Suppressor macrophage (primary cell): ENCODE measurements at places on chromosomes 6 and 20.
A peak's percentile ranks its signal among the peaks of the same experiment; 100 is the strongest.

DNA sequence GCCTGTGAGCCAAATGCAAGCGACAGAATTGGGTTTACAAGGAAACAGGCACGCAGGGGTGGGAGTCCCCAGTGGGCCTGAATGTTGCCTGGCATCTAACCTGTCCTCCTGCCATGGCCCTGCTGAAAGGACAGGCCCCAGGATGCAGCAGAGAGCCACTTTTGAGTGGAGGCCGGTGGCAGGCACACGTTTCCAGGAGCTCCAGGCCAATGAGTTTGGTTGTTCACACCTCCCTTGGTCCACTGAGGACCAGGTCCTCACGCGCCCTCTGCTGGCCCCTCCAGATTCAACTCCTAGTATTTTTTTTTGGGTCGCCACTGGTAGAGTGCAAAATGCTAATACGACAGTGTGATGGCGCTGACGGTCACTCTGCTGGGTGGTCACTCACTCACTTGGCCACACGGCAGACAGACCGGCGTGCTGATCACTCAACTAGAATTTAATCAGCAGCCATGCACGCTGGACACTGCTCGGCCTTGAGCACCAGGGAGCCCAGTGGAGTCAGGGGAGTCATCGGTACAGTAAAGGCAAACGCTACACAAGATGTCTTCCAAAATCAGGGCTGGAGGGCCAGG lies 81.7 kb upstream of the NFATC2 start:
- peak; percentile 71 for DNase-seq

- DNase-seq = no peak
Observed at GRCh38 chr6:117465691-117466090, 16.8 kb upstream of the DCBLD1 start.

- no peak for DNase-seq
Observed at GRCh38 chr6:163627274-163628062, 212.9 kb downstream of the QKI start.

GRCh38 chr6:14412026-14412425 lies 294.5 kb downstream of the CD83 start:
- no peak for DNase-seq

GRCh38 chr6:165098165-165098564 lies 211.2 kb downstream of the C6orf118 start:
- DNase-seq = no peak

GRCh38 chr6:73363537-73363875 lies 1.0 kb downstream of the KHDC3L start:
- no peak for DNase-seq

- no peak for DNase-seq
Observed at GRCh38 chr20:56322681-56323080, 36.1 kb upstream of the FAM210B start.

GRCh38 chr6:2640551-2640950 lies 110.2 kb downstream of the MYLK4 start:
- no peak for DNase-seq

DNA sequence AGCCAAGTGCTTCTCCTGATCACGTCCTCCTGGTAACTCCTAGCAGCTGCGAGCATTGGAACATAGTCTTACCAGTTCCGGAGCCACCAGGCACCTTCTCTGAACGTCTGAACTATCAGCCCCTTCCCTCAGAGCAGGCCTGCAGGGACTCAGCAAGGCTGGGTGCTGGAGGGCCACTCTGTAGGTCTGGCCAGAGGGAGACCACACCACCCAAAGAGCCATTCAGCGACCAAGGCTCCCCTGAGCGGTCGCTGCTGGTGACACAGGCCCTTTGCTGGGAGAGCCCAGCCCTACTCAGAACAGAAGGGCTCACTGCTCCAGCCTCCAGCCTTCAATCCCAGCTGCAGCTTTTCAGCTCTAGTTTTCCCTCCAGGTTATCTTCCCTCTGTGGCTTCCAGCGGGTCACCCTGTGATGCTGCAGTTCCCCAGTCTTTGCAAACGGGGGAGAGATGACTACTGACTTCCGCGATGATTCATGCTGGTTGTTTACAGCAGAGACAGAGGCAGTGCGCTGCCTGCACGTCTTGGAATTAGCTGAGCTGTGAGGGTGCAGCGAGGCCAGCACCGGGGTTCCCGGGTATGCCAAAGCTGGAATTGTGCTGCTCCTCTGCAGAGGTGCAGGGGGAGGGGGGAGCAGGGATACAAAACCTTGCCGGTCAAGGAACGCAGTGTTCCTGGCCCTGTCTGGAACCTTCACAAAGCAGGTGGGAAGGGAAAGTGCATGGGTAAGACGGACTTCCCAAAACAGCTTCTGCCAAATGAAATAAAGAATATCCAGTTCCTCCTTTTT lies 161.4 kb downstream of the LY86 start:
- peak; percentile 89 for DNase-seq

GRCh38 chr20:12592756-12593155 lies 416.0 kb upstream of the SPTLC3 start:
- DNase-seq = no peak

DNA sequence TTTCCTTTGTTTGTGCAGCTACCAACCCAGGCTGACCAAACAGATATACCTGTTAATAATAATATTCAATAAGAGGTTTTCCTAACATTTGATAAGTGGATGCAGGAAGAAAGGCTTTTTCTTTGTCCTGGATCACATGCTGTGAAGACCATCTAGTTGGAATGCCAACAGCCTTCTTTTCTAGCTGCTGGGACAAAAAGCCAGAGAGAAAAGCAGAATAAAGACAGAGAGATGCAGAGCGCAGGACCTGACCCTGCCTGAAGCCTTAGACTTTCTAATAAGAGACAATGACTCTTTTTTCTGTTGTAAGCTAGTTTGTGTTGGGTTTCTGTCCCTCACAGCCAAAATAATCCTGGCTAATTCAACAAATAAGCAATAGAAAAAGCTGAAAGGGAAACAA lies 308.2 kb downstream of the PHF3 start:
- DNase-seq = no peak

DNA sequence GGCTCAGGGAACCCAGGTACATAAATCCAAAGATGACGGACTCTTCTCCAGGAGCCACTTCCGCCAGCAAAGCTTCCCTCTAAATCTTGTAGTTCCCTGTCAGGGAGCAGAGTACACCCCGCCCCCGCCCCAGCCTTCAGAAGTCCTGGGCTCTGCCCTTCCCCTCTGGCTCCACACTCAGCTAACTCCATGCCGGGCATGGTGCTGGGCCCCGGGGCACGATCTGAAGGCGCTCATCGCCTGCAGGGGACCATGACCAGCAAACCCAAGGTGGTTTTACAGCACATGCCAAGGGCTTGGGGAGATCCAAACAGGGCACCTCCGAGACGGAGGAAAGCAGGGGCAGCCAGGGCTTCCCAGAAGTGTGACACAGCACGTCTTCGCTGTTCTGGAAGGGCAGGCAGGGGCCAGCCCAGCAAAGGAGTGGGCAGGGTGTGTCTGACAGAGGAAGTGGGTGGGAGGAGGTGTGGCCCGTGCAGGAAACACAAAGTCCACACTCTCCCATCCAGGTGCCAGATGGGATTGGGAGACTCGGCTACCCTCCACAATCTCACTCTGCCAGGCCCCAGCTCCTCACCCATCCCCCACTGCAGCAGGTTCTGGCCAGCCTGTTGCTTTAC lies 41.6 kb upstream of the SLC22A2 start:
- no peak for DNase-seq

DNA sequence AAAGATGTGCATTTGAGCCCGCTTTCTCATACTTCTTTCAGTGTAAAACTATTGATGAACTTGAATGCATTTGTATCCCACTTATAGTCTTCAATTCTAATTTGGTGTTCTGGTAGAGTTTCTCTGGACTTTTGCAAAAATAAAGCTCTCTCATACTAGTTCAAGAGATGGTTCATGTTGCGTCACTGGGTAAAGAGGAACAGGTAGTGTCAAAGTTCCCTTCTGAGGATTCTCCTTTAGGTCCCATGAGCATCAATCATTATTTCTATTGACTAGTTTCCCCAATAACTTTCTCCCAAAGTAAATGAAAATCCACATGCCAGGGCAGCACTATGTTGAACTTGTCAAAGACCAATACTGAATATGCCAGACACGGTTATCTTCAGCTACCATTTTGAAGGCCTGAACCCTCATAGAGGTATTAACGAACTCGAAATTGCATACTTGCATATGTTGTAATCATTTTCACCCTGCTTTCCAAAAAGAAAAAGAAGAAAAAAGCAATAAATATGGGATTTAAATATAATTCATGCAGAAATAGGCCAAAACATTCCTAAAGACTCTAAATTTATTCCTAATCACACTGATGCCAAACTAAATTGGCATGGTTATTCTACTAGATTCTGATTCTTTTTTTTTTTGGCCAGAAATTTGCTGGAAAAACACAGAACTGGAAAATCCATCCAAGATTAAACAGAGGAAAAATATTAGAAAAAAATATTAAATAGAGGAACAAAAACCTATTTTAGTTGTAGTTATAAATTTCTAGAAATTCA lies 84.5 kb downstream of the SGK1 start:
- peak; percentile 27 for DNase-seq

GRCh38 chr6:31450751-31451150 lies 47.2 kb upstream of the MICB start:
- DNase-seq = peak; percentile 38

GRCh38 chr6:106133040-106133439 lies 46.9 kb downstream of the PRDM1 start:
- no peak for DNase-seq

DNA sequence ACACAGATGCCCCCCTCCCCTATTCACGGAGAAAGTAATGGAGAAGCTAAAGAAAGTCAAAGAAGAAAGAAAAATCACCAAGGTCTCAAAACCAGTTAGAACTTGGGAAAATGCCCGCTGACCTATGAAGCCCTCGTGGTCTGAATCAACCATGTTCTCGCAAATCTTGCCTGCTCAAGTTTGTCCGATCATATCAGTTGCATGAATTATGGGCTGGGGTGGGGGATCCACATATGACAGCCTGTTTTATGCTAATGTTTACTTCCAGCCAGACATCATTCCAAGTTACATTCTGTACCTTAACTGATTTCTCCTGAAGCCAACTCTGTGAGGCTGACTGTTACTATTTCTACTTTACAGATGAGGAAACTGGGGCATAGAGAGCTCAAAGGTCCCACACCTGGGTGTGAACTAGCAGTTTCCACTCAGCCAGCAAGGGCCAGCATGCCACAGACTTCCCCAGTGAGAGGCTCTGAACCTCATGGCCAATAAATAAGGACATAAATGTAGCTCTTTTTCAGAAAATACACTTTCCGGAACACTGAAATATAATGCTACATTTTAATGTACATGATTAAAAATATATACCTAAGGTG lies 2.1 kb downstream of the RNASET2 start:
- DNase-seq = no peak

GRCh38 chr6:148984531-148985056 lies 237.8 kb downstream of the UST start:
- no peak for DNase-seq

- DNase-seq = no peak
Observed at GRCh38 chr6:97535800-97536199, 252.8 kb upstream of the MMS22L start.

DNA sequence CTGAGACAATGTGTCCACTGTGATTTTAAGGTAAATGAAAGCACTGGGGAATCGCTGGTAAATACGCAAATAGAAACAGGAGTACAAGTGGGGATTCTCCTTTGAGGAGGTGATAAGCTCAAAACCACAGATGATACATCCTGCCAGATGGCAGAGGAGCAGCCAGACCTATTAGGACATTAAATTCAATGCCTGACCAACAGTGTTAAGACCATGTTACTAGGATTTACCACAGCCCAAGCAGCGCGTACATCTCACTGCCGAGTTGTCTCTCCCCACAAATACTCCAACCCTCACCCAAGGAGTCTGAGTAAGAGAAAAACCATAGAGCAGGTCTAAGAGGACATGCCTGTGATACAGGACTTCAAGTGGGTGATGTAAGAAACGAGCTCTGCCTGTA lies 68.9 kb upstream of the TULP1 start:
- no peak for DNase-seq

GRCh38 chr6:25229671-25230321 lies 49.4 kb upstream of the CARMIL1 start:
- no peak for DNase-seq

DNA sequence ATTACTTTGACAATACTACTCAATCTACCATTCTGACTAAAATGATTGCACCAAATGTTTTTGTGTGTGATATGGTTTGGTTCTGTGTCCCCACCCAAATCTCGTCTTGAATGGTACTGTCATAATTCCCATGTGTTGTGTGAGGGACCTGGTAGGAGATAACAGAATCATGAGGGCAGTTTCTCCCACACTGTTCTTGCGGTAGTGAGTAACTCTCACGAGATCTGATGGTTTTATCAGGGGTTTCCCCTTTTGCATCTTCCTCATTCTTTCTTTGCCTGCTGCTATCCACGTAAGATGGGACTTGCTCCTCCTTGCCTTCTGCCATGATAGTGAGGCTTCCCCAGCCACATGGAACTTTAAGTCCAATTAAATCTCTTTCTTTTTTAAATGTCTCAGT lies 20.8 kb downstream of the SYCP2 start:
- peak; percentile 49 for DNase-seq

GRCh38 chr20:22001886-22002285 lies 296.4 kb downstream of the PAX1 start:
- no peak for DNase-seq
